Stimulated activated CD8-positive, alpha-beta memory T cell treated with anti-CD3 and anti-CD28 coated beads, Interleukin-4, amount 100 ng/mL, for 1 hour (primary cell): ENCODE measurements at places on chromosomes 13 and 19.

- DNase-seq: no peak
Measured at GRCh38 chr13:25457566-25457965, 85.8 kb downstream of the ATP8A2 start.

DNA sequence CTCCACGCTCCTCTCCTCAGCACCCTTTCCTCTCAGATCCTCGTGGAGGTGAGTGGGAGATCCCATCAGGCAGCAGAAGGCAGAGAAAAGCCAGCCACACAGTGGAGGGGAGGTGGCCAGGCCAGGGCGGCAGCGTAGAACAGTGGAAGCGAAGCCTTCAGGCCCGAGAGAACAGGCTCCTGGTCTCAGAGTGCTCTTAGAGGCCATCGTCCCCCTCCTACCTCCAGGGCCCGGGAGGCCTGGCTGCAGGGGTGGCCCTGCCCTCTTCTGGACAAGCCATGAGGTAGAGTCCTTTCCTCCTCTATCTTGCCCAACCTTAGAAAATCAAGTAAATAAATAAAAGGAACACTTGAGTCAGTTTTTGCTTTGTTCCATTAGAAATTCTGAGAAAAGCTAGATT is 202.0 kb downstream of the KATNAL1 start:
- no peak for DNase-seq

DNA sequence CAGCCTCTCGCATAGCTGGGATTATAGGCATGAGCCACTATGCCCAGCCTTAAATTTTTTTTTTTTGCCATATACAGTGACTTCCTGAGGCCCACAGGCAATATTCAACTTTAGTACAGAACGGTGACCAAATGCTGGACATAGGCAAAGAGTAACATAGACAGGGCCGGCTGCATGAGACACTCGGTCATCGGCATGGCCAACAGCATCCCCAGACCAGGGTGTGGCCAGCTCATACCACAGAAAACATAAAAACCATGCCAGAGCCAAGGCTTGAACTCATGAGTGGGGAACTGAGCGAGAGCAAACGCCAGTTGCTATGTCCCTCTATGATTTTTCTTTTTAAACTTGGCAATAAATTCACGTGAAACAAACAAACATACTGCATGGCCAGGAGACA is 17.0 kb downstream of the KANK2 start:
- DNase-seq: no peak

GRCh38 chr13:47117268-47117667 is 220.4 kb upstream of the HTR2A start:
- DNase-seq: no peak

DNA sequence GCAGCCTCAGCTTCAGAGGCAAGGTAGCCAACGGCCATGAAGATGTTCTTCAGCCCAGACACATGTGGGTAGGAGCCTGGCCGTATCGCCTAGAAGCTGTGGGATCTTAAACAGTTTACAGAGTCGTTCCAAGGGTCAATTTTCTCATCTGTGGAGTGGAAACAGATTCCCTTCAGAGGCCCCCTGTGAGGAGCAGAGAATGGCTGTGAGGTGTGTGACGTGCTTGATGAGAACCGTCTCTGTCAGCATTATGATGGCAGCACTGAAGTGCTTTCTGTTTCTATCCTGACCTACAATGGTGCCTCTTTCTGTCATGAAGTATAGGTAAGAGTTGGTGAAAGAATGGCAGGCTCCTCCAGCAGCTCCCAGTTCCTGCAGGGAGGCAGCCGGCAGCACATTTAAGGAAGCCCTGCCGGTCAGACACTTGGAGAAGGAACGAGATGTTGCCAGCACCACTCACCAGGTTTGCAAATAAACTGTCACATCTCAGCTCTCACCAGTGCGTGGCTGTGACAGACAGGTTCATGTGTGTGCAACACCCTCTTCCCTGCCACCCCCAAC is 277.3 kb downstream of the FOXO1 start:
- no peak for DNase-seq
